Activated T-helper 2 cell treated with anti-CD3 and anti-CD28 coated beads, Interferon-gamma antibody, Interleukin-2, Interleukin-4, amounts not matched to agents 10 μg/mL and 5 μg/mL and 100 μg/mL, durations not matched to agents 14 hours and 24 hours and 36 hours (primary cell): ENCODE measurements at places on chromosomes 11 and 22.

DNA sequence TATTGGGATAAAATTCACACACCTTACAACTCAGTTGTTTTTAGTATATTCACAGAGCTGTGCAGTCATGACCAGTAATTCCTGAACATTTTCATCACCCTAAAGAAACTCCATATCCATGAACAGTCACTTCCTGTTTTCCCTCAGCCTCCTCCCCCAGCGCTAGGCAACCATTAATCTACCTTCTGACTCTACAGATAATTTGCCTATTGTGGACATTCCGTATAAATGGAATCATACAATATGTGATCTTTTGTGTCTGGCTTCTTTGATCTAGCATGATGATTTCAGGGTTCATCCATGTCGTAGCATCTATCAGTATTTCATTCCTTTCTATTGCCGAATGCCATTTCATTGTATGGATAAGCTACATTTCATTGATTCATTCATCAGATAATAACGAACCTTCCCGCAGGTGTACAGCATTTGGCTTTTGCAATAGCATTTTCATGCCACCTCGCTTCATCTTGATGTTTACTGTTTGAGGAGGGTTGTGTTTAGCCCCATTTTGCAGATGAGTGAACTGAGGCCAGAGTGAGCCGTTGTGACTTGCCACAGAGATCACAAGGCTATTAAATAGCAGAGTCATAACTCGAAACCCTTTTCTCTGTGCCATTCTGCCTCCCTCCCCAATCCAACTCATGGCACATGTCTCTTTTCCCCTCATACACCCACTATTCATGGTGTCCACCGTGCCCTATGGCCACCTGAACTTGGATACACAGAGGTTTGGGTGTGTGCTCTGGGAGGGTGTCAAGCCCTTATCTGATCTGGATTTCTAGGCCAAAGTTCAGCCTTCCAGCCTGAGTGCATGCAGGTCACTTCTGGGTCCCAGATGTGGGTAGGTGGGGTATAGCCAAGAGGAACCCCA, 11.1 kb upstream of the MYH9 start:
- no peaks in the 10 kb centered on the region for H3K27me3 ChIP-seq
- H3K4me1 ChIP-seq: peaks cover 16% of the 10 kb centered on the region
- no peak for DNase-seq
- H3K36me3 ChIP-seq: no peaks in the 10 kb centered on the region
- no peak overlapping the region for H3K27ac ChIP-seq
- H3K4me3 ChIP-seq: no peak overlapping the region

GRCh38 chr11:64844330-64845128, at the start of gene CDC42BPG:
TSS of gene CDC42BPG (minus strand) at chr11:64844653. CDS start at chr11:64844569, 84 bp downstream.
- peak; percentile 60 for DNase-seq
- H3K36me3 ChIP-seq: no peaks in the 10 kb centered on the region
- peaks cover 21% of the 10 kb centered on the region for H3K4me1 ChIP-seq
- peak within 1 kb of the TSS; percentile 77 for H3K4me3 ChIP-seq
- H3K27ac ChIP-seq: peak within 1 kb of the TSS; percentile 60

GRCh38 chr11:11787305-11788062, 54.3 kb upstream of the USP47 start:
- H3K36me3 ChIP-seq: no peaks in the 10 kb centered on the region
- DNase-seq: peak; percentile 37
- H3K4me3 ChIP-seq: no peak overlapping the region
- H3K4me1 ChIP-seq: no peaks in the 10 kb centered on the region

DNA sequence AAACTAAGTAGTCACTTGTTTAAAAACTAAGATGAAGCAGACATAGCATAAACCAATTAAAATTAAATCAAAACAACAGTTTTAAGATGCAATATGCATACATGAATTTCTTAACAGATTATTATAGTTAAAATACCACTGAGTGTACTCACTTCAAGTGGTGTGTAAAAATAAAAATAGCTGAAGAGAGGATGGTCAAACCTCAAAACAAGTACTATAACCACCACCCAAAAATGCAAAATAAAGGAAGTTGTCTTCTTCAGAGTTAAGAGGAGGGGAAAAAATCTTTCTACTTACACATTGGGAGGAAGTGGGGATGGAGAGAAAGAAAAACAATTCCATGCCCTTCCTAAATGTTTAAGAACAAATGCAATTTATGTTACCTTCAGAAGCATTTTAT, 31.9 kb downstream of the RRAS2 start:
- H3K27me3 ChIP-seq: no peaks in the 10 kb centered on the region
- H3K27ac ChIP-seq: no peak overlapping the region

DNA sequence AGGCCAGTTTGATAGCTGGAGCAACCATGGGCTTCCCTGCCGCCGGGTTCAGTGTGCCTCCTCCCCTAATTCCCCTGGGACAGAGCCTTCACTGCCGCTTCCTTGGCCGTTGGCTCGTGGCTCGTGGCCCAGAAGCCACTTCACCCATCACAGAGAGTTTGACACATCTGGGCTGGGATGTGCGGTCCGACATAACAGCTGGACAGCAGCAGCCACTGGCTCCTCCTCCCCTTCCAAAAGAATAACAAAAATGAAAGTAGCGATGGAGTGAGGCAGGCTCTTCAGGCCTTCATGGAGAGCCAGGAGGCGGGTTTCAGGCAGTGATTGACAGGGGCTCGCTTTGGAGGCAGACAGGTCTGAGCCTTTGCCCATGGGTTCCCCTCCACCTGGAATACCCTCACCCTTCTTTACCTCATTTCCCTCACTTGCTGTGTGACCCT, 8.2 kb downstream of the CREB3L1 start:
- H3K27ac ChIP-seq: no peak overlapping the region
- peaks cover 36% of the 10 kb centered on the region for H3K27me3 ChIP-seq
- no peaks in the 10 kb centered on the region for H3K4me1 ChIP-seq
- no peak overlapping the region for H3K4me3 ChIP-seq
- no peaks in the 10 kb centered on the region for H3K36me3 ChIP-seq
- DNase-seq: no peak

DNA sequence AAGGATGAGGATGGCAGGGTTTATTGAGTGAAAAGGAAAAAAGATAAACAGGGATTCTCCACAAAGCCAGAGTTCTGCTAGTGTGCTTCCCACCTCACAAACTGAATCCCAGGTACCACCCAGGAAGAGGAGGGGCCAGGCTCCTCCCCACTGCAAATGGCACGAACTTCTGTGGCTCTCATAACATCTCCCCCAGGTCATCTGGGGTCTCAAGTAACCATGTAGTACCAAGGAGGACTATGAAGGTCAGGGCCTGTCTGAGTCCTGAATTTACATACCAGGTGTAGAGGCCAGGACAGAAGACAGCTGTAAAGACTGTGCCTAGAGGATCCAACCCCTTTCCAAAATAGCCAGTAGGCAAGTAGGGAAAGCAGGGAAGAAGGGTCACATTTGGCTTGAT, 25.7 kb upstream of the GNAZ start:
- no peak for DNase-seq
- no peak overlapping the region for H3K4me3 ChIP-seq
- no peak overlapping the region for H3K27ac ChIP-seq
- no peaks in the 10 kb centered on the region for H3K36me3 ChIP-seq
- H3K4me1 ChIP-seq: no peaks in the 10 kb centered on the region

- peaks cover 3% of the 10 kb centered on the region for H3K4me1 ChIP-seq
- no peak overlapping the region for H3K27ac ChIP-seq
- DNase-seq: no peak
- H3K36me3 ChIP-seq: no peaks in the 10 kb centered on the region
- H3K4me3 ChIP-seq: no peak overlapping the region
Observed at GRCh38 chr11:111776398-111777093, 10.4 kb upstream of the PPP2R1B start.

- no peak overlapping the region for H3K27ac ChIP-seq
- H3K36me3 ChIP-seq: no peaks in the 10 kb centered on the region
- DNase-seq: no peak
Observed at GRCh38 chr11:123159183-123159857, 35.7 kb downstream of the CLMP start.

DNA sequence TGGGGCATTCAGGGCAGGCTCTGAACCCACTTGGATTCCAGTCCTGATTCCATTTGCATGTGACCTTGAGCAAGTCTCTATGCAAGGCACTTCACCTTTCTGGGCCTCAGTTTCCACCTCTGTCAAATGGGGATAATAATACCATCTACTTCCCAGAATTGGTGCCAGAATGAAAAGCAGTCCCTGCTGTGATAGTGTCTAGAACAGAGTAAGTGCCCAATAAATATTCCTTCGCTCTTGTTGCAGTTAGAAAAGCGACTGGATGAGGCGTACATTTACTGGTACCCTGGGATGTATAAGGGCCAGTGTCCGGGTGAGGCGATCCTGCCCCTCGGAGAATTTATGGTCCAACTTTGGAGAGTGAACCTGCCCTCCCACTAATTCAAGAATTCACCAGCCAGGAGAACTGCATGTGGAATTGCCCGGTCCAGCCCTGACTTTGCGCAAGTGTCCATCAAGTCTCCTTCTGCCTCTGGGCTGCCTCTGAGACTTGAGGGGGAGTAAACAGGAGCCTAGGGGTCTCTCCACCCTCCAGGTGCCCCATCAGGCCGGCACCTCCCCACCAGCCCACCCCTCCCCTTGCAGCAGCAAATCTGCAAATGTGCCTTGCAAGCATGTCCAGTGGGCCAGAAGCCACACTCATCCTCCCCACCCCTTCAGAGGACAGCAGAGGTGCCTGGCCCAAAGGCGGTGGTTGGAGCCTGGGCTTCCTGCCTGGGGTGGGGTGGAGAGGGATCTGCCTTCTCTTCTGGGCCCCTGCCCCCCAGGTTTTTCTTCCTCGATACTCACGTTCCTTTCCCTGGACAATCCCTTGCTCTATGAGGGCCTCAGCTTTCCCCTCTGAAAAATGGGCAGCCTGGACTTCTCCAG, 30.9 kb upstream of the SLC35C1 start:
- no peaks in the 10 kb centered on the region for H3K36me3 ChIP-seq
- peaks cover 17% of the 10 kb centered on the region for H3K4me1 ChIP-seq
- no peak overlapping the region for H3K27ac ChIP-seq
- H3K27me3 ChIP-seq: peaks cover 10% of the 10 kb centered on the region
- DNase-seq: no peak

DNA sequence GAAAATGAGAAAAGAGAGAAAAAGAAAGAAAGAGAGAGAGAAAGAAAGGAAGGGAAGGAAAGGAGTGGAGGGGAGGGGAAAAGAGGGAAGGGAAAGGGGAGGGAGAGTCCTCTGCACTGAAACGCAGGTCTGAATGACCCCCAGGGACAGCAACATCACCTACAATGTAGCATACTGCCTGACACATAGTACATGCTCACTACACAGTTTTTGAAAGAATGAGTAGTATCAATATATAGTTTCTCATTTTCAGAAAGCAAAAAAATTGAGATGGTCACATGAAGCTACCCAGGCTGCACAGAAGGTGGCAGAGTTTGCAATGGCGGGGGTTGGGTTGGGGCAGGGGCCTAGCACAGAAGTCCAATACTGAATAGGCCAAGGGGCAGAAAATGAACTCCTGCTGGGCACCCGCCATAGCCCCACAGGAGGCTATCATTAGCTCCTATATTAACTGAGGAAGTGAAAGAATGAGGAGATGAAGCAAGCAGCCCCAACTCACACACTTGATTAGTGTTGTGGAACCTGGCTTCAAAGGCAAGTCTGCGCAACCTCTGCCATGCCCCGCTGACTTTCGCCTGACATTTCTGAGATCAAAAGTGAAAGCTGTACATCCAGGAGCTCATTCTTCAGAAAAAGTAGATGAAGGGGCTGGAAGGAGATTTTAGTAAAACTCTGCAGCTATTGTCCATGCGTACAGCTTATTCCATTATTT, 241.2 kb upstream of the SYN3 start:
- H3K4me1 ChIP-seq: no peaks in the 10 kb centered on the region
- no peak for DNase-seq
- no peaks in the 10 kb centered on the region for H3K36me3 ChIP-seq
- no peak overlapping the region for H3K4me3 ChIP-seq
- no peaks in the 10 kb centered on the region for H3K27me3 ChIP-seq

DNA sequence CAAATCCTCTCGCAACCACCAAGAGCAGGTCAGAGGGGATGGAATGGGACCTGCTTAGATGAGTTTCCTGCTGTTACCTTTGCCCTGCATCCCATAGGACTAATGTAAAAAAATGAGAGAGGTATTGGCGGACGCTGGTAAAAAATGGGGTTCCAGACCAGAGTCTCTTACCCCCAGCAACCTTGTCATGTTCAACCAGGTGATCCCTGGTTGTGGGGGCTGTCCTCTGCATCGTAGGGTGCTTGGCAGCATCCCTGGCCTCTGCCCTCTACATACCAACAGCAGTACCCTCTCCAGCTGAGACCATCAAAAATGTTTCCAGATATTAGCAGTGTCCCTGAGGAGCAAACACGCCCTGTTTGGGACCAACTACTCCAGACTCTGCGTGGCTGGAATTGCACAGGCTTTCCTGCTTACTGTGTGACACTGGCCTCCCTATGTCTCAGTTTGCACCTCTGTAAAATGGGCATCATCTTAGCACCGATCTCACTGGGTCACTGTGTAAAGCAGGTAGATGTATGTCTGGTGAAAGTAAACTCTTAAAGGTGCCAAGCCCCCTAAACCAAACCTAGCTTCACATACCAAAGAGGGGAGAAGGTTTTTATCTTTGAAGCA, 1.5 kb downstream of the APOL6 start:
- peak overlapping the region; percentile 99 for H3K4me3 ChIP-seq
- H3K27me3 ChIP-seq: no peaks in the 10 kb centered on the region
- H3K36me3 ChIP-seq: peaks cover 58% of the 10 kb centered on the region
- peak overlapping the region; percentile 100 for H3K27ac ChIP-seq

- H3K27me3 ChIP-seq: peaks cover 10% of the 10 kb centered on the region
- no peaks in the 10 kb centered on the region for H3K36me3 ChIP-seq
- H3K27ac ChIP-seq: no peak overlapping the region
- no peak for DNase-seq
Observed at GRCh38 chr11:73280626-73281025, 8.5 kb downstream of the P2RY6 start.

GRCh38 chr11:102006835-102007566, 40.2 kb upstream of the CFAP300 start:
- DNase-seq: no peak
- H3K27ac ChIP-seq: no peak overlapping the region
- H3K36me3 ChIP-seq: no peaks in the 10 kb centered on the region
- no peaks in the 10 kb centered on the region for H3K4me1 ChIP-seq
- H3K4me3 ChIP-seq: no peak overlapping the region

DNA sequence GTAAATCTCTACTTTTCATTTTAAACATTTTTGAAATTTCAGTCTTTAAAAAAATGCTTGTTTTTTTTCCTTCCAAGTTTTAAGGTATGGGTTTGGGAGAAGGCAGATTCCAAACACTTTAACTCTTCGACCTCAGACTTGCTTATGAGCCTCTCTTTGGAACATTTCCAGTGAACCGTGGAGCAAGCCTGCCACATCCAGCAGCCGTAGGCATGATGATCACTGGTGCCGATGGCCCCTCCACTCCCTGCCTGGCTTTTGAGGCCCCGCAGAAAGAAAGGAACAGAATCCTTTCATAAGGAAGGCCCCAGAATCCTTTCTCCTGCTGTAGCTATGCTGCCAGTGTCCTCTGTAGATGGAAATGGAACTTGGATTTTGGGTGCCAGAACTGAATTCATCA, 50.7 kb downstream of the BMAL1 start:
- H3K4me1 ChIP-seq: peaks cover 10% of the 10 kb centered on the region
- H3K27ac ChIP-seq: no peak overlapping the region
- no peaks in the 10 kb centered on the region for H3K27me3 ChIP-seq
- H3K36me3 ChIP-seq: peaks cover 4% of the 10 kb centered on the region
